Stimulated activated effector memory CD8-positive, alpha-beta T cell treated with anti-CD3 and anti-CD28 coated beads, Interleukin-12 subunit alpha, Interleukin-12 subunit beta, amount 100 ng/mL, for 72 hours (primary cell): ENCODE measurements at places on chromosomes 2 and 18.

- no peak for DNase-seq
Observed at GRCh38 chr2:53498210-53498609, 269.4 kb upstream of the CHAC2 start.

DNA sequence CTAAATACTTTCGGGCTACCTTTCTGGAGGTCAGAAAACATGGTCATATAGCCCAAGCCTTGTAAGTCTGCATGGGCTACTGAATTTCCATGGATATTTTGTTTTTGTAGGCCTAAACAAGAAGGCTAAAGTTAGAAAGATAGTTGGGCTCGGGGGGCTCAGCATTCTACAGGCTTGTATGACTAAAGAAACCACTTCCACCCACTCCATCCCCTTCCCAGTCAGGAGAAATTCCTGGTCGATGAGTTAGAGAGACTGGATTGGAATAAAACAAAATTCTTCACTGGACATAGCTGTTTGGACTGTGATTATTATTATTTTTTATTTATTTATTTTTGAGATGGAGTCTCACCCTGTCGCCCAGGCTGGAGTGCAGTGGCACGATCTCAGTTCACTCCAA lies 539.4 kb upstream of the TNP1 start:
- DNase-seq: no peak

- no peak for DNase-seq
Observed at GRCh38 chr2:136125236-136125635, 7.3 kb upstream of the CXCR4 start.

- DNase-seq: no peak
Observed at GRCh38 chr18:56661360-56662062, 10.4 kb downstream of the WDR7 start.

- no peak for DNase-seq
Observed at GRCh38 chr18:13511961-13512577, 214.3 kb downstream of the FAM210A start.

- no peak for DNase-seq
Observed at GRCh38 chr2:101617188-101617587, 80.3 kb upstream of the MAP4K4 start.

- DNase-seq: no peak
Observed at GRCh38 chr18:51490860-51491259, 293.4 kb upstream of the MEX3C start.
